Urinary bladder (tissue), 4 donors: ENCODE measurements at places on chromosomes 16 and 17. TPM values are rescaled to one million over a fixed set of nuclear protein-coding genes. Genes with fewer than 3 reads are reported as not detected.

GRCh38 chr16:83420206-83420760, 387.5 kb upstream of the HSBP1 start:
- peak; percentile 6 for DNase-seq

NHERF2 gene
- total RNA-seq, result 25.9 TPM

GRCh38 chr17:6574687-6575595, 18.6 kb upstream of the PITPNM3 start:
- no peak for DNase-seq

ALDH3A1 gene
- 1.5 TPM for total RNA-seq

DNA sequence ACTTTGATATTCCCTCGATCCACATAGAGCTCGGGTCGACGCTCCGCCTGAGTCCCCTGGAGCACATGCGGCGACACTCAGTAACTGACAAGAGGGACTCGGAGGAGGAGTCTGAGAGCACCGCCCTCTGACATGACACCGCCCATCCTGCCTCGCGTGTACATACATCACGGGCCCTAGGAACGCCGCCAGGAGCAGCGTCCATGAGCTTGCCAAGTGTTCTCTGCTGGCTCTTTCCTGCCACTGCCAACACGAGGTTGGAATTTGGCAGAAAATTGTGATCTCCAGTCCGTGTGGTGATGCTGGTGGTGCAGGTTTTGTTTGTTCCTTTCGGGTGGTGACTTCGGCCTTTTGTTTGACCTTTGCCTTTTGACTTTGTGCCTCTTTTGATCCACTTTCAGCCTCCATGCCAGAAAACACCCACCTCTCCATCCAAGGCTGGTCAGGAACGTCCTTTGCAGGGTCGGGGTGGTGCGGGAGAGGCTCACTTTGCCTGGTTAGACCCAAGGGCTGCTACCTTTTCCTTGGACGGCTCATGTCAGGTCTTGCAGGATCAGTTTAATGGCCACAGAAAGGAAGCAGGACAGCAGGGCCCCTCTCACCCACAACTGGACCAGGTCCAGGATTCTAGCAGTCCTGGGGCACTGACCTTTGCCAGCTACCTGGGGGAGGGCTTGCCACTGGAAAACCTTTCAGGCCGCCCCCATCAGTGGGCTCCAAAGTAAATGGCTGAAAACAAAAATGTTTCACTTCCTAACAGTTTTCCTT, 27.6 kb downstream of the ELAC2 start:
- no peak for DNase-seq

GRCh38 chr16:81585785-81586184, 141.2 kb downstream of the CMIP start:
- DNase-seq, result no peak

DNA sequence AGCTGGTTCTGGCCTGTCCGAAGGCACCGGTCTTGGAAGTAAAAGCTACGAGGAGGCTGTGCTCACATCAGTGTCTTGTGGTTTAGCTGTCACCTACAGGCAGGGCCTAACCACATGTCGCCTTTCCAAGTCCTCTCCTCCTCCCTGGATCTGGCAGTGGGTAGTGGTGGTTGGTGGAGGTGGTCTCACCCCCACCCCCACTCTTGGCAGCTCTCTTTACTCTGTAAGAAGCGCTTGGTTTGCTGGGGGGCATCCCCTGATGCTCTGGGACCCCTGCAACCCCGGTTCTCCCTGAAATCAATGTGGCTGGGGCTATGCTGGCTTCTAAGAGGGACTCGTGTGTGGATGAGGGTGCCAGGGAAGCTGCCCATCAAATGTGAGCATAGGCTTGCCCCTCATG, 68.3 kb downstream of the WIPI1 start:
- DNase-seq, result no peak
